ENCODE measurements at places on chromosomes 3 and 15.

GRCh38 chr15:57337868-57338411 is 38.4 kb upstream of the CGNL1 start:
- no peak for DNase-seq

- no peak for DNase-seq
These were observed 95.8 kb upstream of the SNRPN start for GRCh38 chr15:24858737-24859601.

GRCh38 chr3:151227266-151227806 is 24.3 kb upstream of the GPR171 start:
- no peak for DNase-seq

GRCh38 chr3:14042680-14043079 is 82.0 kb downstream of the CHCHD4 start:
- DNase-seq = no peak

- no peak for DNase-seq
These were observed 173.6 kb downstream of the PPM1L start for GRCh38 chr3:160929595-160929994.

- no peak for DNase-seq
These were observed 51.1 kb upstream of the TEX264 start for GRCh38 chr3:51619983-51620382.

- DNase-seq = no peak
These were observed 2.1 kb downstream of the HDAC11 start for GRCh38 chr3:13482106-13482690.

GRCh38 chr3:162295323-162295983 is 798.8 kb downstream of the OTOL1 start:
- DNase-seq = no peak

- no peak for DNase-seq
These were observed 66.3 kb upstream of the AKAP13 start for GRCh38 chr15:85314146-85314545.

DNA sequence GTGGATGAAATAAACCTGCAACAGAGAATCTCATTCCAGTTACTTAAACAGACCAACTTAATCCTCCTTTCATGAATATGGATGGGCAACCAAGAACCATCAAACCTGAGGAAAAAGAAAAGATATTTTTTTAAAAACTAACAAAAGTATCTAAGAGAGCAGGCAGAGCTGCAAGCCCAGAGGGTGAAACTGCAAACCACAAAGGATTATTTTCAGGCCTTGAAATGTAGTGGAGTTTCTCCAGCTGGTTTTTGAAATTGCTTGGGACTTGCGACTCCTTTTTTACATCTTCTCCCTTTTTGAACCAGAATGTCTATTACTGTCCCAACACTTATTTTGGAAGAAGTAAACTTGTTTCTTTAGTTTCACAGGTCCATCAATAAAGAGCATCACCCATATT is 87.4 kb downstream of the STAG1 start:
- DNase-seq = no peak
